ENCODE measurements at places on chromosomes 12 and 14.

DNA sequence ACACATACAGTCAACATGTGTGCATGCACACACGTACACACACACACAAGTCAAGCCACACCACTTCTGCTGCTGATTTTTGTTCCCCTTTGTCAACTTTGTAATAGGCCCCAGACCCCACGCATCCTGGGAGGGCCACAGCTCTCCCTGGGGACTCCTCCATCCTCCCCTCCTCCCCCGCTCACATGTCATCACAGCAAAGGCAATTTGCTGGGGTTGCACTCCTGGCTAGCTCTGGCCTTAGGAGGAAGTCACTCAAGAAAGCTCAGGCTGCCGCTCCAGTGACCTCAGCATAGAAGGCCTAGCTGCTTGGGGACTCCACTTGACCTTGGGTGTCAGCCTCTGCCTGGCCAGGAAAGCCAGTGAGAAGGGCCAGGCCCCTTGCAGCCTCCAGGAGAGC, 27.2 kb downstream of the NGB start:
- peak; percentile 39 for ATAC-seq

GRCh38 chr12:18068355-18068754, 21.6 kb downstream of the RERGL start:
- no peak for ATAC-seq

DNA sequence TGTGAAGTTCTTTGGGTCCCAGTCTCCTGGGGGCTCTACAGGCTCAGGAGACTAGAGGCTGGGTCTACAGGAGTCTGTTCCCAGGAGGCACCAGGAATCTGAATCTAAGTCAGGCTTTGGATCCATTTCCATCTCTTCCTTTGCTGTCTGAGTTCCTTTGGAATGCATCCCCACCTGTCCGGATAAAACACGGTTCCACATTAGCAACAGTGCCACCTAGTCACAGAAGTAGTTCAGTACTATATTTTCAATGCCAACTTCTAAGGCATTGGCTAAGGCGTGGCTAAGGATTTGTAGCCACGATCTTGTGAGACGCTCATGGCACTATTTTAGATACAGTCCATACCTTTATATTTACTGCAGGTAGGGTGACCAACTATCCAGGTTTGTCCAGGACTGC, 15.1 kb downstream of the ZC2HC1C start:
- ATAC-seq, result peak; percentile 79

DNA sequence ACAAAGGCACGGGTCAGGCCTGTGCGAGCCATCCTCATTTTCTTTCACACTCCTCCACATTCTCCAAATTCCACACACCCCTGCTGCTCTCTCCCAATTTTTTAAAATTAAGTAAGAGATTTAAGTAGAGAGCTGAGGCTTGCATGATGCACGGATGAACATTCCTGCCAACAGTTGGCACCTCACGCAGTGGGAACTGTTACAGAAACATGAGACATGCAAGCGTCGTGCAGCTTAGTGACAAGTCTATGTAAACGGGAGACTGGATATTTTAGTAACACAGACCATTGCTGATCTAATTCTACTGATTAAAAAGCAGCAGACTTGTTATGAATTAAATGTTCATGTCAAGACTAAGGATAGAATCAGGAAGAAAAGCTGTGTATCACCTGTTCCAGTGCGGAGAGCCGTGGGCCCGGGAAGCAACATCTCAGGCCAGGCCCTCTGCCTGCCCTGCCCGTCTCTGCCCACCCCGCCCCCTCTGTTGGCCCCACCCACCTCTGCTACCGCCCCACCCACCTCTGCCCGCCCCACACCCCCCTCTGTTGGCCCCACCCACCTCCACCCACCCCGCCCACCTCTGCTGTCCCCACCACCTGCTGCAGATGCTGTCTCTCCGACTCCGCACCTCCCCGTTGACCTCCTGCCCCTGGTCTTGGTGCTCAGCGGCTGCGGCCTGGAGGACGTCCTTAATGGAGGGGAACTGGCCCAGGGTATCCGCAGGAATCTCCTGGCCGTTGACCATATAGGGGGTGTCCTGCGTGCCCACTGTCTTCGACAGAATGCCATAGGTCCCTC, 21.2 kb downstream of the GOLGA3 start:
- no peak for ATAC-seq

DNA sequence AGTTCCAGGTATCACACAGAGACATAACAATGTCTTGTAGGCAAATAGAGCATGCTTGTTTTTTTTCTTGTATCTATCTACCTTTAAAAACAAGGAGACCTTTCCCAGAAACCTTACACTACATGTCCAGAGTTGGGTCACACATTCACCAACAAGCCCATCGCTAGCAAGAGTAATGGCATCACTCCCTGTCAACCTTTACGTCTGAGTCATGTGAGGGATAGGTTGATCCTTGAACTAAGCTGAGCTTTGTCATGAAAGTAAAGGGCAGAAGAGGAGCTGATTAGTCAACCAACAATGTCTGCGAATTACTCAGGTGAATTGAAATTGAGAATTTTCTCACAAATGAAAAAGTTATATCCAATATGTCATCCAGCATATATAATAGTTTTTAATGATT, 219.4 kb downstream of the CNTN1 start:
- ATAC-seq, result peak; percentile 56

DNA sequence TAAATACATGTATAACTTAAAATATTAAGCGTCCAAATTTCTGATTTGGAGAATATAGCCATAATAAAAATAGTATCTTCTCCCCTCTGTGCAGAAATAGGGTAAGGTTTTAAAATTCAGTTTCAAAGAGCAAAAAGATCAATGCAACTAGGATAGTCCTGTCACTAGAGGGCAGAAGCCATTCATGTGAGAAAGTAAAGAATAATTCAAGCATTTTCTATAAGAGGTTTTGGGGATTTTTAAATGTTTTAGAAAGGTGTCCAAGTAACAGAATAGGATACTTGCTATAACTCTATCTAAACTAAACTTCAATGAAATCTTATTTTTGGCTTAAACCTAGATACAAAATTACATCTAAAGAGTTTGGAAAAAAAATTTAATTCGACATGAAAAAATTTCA, 50.3 kb downstream of the ADAMTS20 start:
- ATAC-seq, result no peak

DNA sequence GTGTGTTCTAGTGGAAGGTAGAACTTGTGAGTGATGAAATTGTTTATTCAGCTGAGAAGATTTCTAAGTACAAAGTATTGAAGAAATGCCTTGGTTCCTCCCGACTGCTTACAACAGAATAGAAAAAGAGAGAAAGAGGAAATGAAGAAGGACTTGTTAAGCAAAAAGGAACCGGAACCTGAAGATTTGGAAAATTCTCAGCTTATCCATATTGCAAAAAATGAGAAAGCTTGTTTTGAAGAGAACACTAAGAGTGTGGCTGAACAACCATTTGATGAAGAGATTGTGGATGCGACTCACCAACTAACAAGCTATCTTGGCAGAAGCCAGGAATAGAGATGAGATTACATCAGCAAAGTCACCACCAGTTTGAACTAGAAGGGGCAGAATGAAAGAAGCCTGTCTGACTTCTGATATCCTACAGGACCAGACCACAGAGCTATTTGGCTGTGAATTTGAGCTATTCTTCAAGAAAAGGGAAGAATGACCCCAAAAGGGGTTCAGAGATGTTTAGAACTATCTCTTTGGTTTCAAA, 15.1 kb downstream of the NDUFA9 start:
- no peak for ATAC-seq

- no peak for ATAC-seq
Observed at GRCh38 chr14:20198991-20199390, 8.3 kb downstream of the OR11G2 start.

DNA sequence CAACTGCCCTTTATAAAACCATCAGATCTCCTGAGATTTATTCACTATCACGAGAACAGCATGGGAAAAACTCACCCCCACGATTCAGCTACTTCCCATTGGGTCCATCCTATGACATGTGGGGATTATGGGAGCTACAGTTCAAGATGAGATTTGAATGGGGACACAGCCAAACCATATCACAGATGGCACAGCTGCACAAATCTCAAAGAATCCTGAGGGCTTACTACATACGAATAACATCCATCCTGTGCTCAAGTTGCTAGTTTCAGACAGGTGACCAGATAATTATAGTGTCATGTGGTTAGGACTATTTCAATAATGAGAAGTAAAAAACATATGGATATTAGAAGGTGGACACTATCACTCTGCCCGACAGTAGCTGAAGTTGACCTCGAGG, 211.2 kb downstream of the NUAK1 start:
- ATAC-seq, result no peak

GRCh38 chr12:482061-482460, 22.3 kb downstream of the B4GALNT3 start:
- ATAC-seq, result no peak

DNA sequence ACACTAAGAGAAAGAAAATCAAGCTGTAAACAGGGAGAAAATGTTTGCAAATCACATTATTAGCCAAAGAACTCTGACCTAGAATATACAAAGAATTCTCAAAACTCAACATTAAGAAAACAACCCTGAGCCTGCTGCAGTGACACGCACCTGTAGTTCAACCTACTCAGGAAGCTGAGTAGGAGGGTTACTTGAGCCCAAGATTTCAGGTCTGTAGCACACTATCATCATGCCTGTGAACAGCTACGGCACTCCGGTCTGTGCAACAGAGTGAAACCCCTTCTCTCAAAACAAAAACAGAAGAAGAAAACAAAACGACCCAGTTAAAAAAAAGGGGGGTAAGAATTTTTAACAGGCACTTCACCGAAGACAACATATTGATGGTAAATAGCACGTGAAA, 20.8 kb downstream of the SAV1 start:
- no peak for ATAC-seq

- ATAC-seq, result peak; percentile 56
Observed at GRCh38 chr12:623865-624372, 39.3 kb downstream of the NINJ2 start.

DNA sequence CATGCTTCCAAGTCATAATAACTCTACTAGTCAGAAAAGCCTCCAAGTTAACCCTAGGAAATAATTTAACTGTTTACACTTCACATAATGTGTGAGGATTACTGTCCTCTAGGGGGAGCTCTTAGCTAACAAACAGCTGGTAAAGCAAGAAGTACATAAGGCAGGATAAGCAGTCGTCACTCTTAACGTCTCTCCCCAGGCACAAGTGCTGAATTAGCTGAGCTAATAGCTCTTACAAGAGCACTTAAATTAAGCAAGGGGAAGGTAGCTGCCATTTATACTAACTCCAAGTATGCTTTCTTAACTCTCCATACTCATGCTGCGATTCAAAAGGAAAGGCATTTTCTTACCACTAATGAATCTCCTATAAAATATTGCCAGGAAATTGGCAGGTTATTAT, 79.3 kb upstream of the TSPAN11 start:
- peak; percentile 48 for ATAC-seq

DNA sequence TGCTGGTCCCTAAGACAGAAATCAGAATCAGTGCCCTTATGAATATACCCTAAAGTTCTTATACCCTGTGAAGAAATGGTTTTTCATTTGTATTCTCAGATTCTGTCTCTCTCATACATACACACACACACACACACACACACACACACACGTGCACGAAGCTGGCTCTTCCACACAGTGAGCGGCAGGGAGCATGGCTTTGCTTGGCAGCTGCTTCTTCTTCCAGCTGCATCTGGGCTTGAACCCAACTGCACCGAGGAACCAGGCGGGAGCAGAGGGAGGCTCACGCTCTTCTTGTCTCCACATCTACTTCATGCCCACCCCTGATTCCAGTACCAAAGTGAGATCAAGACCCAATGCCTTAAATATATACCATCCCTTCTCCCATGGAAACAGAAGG, 19.4 kb downstream of the GRIN2B start:
- no peak for ATAC-seq

GRCh38 chr12:6363330-6364043, 11.9 kb downstream of the SCNN1A start:
- peak; percentile 86 for ATAC-seq

DNA sequence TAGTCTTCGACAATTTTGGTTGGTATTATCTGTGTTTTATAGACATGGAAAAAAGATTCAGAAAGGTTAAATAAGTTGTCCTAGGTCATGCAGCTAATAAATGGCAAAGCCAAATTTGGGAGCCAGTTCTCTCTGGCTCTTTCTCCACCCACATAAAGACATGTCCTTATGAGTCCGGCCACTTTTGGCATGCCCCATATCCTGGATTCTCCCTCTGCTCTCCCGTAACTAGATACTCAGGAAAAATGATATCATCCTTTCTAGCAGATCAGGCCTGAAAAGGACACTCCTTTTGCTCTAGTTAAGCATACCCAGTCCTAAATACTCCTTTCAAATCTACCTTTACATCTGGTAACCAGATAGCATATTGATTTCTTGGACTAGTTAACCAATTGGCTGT, 64.4 kb downstream of the TTLL5 start:
- no peak for ATAC-seq

GRCh38 chr14:53062856-53063255, 90.3 kb downstream of the DDHD1 start:
- ATAC-seq, result no peak

GRCh38 chr12:110627500-110628195, 13.7 kb downstream of the TCTN1 start:
- ATAC-seq, result no peak

GRCh38 chr14:83207550-83207949, 1673.9 kb upstream of the SEL1L start:
- ATAC-seq, result no peak

GRCh38 chr12:11158885-11159444, 12.0 kb upstream of the SMIM10L1 start:
- ATAC-seq, result no peak

GRCh38 chr12:31558521-31558920, 32.4 kb downstream of the DENND5B start:
- ATAC-seq, result no peak

GRCh38 chr14:31992011-31992447, 85.1 kb upstream of the ARHGAP5 start:
- ATAC-seq, result peak; percentile 60

GRCh38 chr12:39795481-39795880, 175.9 kb upstream of the ABCD2 start:
- no peak for ATAC-seq

- ATAC-seq, result no peak
Observed at GRCh38 chr12:54012631-54013409, 4.0 kb downstream of the HOXC8 start.

GRCh38 chr12:57724936-57725740, 13.4 kb downstream of the AGAP2 start:
- ATAC-seq, result no peak
